ENCODE measurements at places on chromosomes 3 and 15. TPM values are rescaled to one million over a fixed set of nuclear protein-coding genes. Genes with fewer than 3 reads are reported as not detected.

The ARPP21 gene
- not detected for total RNA-seq

The THUMPD3 gene
- 45.9 TPM for total RNA-seq

The PRTG gene
- 5.7 TPM for total RNA-seq

The KLHL6 gene
- not detected for total RNA-seq

The UBA7 gene
- total RNA-seq: 26.6 TPM

The DHX36 gene
- total RNA-seq: 38.6 TPM

The SNX22 gene
- 0.39 TPM for total RNA-seq

The MUC20 gene
- 1.1 TPM for total RNA-seq

The ZNF860 gene
- total RNA-seq: 0.59 TPM

The FBXW12 gene
- 0.20 TPM for total RNA-seq

The CD86 gene
- not detected for total RNA-seq

The DUOX1 gene
- total RNA-seq: under 0.01 TPM

The SLC28A1 gene
- total RNA-seq: not detected

The P2RY12 gene
- 0.37 TPM for total RNA-seq

The SENP8 gene
- 2.9 TPM for total RNA-seq

The THSD4 gene
- 38.5 TPM for total RNA-seq

The HRG gene
- total RNA-seq: not detected

The GPR149 gene
- total RNA-seq: not detected

The LIPC gene
- not detected for total RNA-seq

The IMPG2 gene
- total RNA-seq: 0.20 TPM

The SAMD7 gene
- total RNA-seq: not detected

The ZCWPW2 gene
- not detected for total RNA-seq

The SNTN gene
- total RNA-seq: not detected

The ENTPD3 gene
- total RNA-seq: not detected

The BDH1 gene
- total RNA-seq: 9.8 TPM

The UBE2E2 gene
- total RNA-seq: 53.0 TPM

The NMNAT3 gene
- 1.1 TPM for total RNA-seq

The CIB2 gene
- total RNA-seq: under 0.01 TPM

The HTR3E gene
- not detected for total RNA-seq

The PSTPIP1 gene
- 0.37 TPM for total RNA-seq

The GHSR gene
- total RNA-seq: not detected

The CCR8 gene
- total RNA-seq: not detected

The IL17RD gene
- total RNA-seq: 3.7 TPM

The CYP1A1 gene
- 0.37 TPM for total RNA-seq

The CFAP100 gene
- not detected for total RNA-seq

The C3orf80 gene
- total RNA-seq: 0.20 TPM

The GPR156 gene
- total RNA-seq: 0.37 TPM

The MFN1 gene
- 56.9 TPM for total RNA-seq

The RGMA gene
- total RNA-seq: 2.9 TPM

The NPRL2 gene
- 23.5 TPM for total RNA-seq

The DAZL gene
- 0.37 TPM for total RNA-seq

The MAP1A gene
- 45.4 TPM for total RNA-seq

The PP2D1 gene
- total RNA-seq: not detected

The SCN5A gene
- total RNA-seq: 0.37 TPM

The EAF2 gene
- 0.37 TPM for total RNA-seq

The ALDH1A2 gene
- total RNA-seq: 4.7 TPM

The STXBP5L gene
- not detected for total RNA-seq

Data from subcutaneous preadipocyte (primary cell).